ENCODE measurements at places on chromosomes 1 and 21.

- no peak for DNase-seq
Observed at GRCh38 chr1:168864266-168864665, 135.3 kb upstream of the DPT start.

DNA sequence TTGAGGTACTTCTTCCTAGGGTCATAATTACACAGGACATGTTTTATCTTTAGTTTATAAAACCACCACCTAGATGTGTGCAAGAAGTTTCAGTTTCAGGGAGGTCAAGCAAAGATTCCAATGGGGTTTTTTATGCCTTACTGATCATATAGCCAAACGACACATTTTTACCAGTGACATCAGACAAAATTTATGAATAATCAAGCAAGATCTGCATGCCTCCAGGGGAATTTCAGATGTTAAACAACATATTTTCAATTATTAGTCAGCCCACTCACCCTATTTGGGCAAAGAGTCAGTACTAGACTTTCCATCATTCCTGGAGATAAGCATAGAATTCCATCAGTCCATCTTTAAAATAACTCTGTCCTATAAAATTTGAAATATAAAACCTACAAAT, 867.4 kb downstream of the KCNT2 start:
- DNase-seq: no peak

GRCh38 chr1:59058665-59059439, 238.0 kb upstream of the FGGY start:
- DNase-seq: no peak

- DNase-seq: no peak
Observed at GRCh38 chr1:175678471-175678870, 64.9 kb downstream of the TNR start.

DNA sequence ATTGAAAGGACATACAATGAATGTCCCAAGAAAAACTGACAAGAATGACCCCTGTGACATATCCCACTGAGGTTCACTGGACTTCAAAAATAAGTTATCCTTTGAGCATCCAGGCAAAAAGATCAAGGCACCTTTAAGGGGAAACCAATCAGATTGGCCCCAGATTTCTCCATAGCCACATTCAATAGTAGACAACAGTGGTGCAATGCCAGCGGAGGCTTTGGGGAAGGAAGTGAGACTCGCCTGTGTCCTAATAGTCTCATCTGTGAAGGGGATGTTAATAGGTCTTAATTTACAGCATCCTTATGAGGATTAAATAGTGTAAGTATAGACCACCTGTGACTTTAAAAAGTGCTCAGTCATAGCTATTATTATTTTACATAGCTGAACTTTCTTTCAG, 21.5 kb downstream of the RPL5 start:
- DNase-seq: no peak

- no peak for DNase-seq
Observed at GRCh38 chr1:234307726-234308125, 65.5 kb upstream of the COA6 start.

GRCh38 chr21:36744560-36745231, 45.8 kb downstream of the SIM2 start:
- DNase-seq: no peak

DNA sequence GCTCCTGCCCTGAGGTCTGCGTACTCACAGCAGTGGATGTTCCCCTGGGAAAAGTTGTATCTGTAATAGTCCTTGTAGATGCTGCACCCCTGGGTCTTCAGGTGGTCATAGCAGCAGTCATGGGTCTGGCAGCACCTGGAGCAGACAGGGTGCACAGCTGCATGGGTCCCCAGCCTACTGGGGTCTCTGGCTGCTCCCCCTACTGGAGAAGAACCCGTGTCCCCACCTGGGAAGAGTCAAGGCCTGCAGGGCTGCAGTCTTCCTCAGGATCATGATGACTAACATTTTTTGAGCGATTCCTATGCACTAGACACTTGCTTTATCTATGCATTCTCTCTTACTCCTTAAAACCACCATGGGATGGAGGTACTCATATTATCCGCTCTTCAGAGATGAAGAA, 3.9 kb downstream of the PLA2G2D start:
- no peak for DNase-seq

DNA sequence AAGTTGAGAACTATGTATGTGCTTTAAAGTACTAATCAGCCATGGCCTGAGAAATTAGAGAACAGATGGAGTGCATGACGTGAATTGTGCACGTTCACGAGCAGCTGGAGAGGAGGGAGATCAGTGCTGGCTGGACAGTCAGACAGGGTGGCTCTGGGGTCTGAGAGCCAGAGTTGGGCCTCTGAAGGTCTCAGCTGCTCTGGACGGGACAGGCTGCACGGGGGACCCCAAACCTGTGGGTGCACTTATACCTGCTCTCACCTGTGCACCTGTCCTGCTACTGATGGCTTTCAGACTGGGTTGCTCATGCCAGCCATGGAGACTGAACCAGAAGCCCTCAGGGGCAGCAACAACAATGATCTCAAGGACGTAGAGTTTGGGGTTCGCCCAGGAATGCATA, 43.5 kb downstream of the UMODL1 start:
- DNase-seq: no peak

GRCh38 chr1:206041640-206042039, 11.3 kb upstream of the RHEX start:
- DNase-seq: no peak

- no peak for DNase-seq
Observed at GRCh38 chr21:29914326-29914725, 25.5 kb downstream of the GRIK1 start.

GRCh38 chr1:165389609-165390008, 33.1 kb upstream of the LMX1A start:
- no peak for DNase-seq

GRCh38 chr1:220796530-220796929, 9.8 kb downstream of the MTARC1 start:
- no peak for DNase-seq

DNA sequence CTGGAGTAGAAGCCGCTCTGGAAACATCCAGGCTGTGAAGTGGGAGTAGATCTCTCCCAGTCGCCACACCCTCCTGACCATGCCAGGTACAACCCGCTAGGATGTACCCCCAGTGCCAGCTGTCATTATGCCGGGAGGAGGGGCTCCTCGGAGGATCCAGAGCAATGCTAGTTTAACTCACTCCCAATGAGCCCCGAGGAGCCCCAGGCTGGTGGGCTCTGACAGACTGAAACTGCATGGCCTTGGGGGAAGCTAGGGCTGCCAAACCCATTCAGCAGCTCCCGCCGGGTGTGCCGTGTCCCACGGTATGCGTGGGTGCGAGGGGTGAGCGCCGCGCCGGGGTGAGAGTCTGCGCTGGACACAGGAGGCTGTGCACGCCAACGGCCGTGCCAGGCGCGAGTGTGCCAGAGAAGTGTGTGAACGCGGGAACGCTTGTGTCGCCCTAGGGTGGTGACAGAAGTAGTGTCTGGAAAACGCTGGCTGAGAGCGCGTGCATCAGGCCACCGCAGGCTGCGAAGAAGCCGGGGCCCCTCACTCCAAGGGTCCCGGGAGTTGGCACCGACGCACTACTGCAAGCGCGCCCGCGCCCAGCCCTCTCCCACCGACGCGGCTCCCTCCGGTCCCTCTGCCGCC, 177.1 kb upstream of the EDN2 start:
- DNase-seq: no peak

DNA sequence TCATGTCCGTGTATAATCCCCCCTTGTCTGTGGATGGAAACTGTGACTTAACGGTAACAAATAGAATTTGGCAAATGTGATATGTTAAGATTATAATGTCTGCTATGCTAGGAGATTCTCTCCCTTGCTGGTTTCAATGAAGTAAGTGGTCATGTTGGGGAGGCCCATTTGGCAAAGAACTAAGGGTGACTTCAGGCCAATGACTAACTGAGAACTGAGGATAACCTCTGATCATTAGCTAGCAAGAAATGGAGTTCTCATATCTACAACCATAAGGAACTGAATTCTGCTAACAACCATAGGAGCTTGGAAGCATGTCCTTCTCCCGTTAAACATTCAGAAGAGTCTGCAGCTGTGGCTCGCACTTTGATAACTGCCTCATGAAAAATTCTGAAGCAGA, 2.3 kb downstream of the IFI44L start:
- DNase-seq: no peak

- DNase-seq: no peak
Observed at GRCh38 chr1:95431235-95431634, 197.2 kb downstream of the RWDD3 start.

- no peak for DNase-seq
Observed at GRCh38 chr1:244324176-244324883, 127.4 kb downstream of the ADSS2 start.

- DNase-seq: no peak
Observed at GRCh38 chr1:207998691-207999090, 87.8 kb upstream of the CD34 start.

Data from brain pericyte (primary cell).